Activated CD4-positive, CD25-positive, alpha-beta regulatory T cell (primary cell): ENCODE measurements at places on chromosomes 11 and 22.

GRCh38 chr11:72136684-72137262, 1.2 kb downstream of the FOLR3 start:
- no peak for DNase-seq

- no peak for DNase-seq
These were observed 5.4 kb downstream of the MMP1 start for GRCh38 chr11:102792604-102793003.

DNA sequence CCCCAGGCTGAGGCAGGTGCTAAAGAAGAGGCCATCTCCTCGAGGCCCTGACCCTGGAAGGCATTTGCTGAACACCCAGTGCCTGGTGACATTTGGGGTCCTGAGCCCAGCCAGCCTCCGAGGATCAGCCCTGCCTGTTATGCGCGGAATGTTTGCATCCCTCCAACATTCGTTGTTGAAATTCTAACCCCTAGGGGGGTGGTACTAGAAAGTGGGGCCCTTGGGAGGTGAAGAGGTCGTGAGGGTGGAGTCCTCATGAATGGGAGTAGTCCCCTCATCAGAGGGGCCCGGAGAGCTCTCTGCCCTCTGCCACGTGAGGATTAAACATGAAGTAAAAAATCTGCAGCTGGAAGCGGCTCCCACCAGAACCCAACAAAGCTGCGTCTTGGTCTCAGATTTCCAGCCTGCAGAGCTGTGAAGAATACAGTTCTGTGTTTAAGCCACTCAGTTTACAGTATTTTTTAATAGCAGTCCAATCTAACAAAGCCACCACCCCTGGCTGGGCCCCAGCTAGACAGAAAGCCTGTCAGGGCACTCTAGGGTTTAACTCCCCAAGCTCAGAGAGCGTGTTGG, 35.3 kb upstream of the SEPTIN5 start:
- DNase-seq, result no peak

GRCh38 chr11:92413757-92414513, 189.3 kb downstream of the FAT3 start:
- no peak for DNase-seq

DNA sequence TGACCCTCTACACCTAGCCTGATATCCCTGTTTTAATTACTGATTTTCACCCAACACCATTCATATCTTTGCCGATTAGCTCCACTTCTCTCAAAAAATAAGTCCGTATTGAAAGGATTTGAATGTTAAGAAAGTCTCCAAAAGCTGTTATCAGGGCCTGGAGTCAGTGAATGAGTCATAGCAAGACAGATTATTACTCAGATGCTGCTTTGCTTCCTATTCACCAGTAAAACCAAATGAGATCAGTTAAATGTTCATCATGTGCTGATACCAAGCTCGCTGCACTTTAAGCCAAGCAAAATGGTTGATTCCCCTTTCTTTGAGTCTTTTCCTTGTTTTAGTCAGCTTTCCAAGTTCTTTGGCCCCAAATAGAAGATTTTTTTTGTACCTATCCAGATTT, 228.4 kb downstream of the FAT3 start:
- DNase-seq, result no peak

- DNase-seq, result no peak
These were observed 255.0 kb upstream of the TBCEL start for GRCh38 chr11:120768949-120769348.

DNA sequence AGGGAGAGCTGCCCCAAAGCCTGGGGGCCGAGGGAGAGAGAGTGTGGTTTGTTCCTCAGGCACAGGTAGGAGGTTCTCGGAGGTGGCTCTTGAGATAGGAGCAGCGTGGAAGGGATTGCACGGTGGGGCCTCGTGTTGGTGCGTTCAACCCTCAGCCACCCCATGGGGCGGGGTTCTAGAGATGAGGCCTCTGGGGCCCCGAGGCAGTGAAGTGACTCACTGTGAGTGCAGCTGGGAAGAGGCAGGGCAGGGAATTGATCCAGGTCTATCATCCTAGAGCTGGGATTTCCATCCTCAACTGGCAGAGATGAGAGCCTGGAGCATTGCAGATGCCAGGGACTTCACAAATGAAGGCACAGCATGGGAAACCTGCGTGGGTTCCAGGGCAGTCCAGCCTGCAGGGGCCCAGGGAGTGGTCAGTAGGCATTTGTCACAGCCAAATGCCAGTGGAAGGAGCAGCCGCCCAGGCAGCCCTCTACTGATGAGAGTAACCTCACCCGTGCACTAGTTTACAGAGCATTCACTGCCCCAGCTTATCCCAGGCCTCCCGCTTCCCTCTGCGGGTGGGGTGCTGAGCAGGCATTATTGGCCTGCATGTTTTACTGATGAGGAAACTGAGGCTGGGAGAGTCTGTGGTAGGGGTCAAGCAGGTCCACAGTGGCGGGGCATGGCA, 5.1 kb upstream of the SMARCB1 start:
- DNase-seq, result no peak
